Cardiac muscle cell (in vitro differentiated cells and primary cell): ENCODE measurements at places on chromosomes 7 and 10.

DNA sequence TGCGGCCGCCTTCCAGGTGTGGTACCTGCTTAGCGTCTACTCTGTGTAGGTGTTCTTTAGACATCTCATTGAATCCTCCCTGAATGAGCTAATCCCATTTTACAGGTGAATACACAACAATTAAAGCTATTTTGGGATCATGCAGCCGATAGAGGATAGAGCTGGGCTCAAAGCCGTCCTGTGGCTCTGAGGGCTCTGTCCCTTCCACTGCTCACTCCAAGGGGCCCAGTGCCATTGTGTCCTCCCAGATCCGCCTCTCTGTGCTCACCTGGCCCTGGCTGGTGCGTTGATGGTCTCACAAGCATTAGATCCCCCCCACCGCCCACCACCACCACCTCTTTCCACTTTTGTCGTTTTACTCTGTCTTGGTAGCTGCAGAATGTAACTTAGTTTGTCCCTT lies 13.1 kb downstream of the NPTX2 start:
- DNase-seq = no peak

DNA sequence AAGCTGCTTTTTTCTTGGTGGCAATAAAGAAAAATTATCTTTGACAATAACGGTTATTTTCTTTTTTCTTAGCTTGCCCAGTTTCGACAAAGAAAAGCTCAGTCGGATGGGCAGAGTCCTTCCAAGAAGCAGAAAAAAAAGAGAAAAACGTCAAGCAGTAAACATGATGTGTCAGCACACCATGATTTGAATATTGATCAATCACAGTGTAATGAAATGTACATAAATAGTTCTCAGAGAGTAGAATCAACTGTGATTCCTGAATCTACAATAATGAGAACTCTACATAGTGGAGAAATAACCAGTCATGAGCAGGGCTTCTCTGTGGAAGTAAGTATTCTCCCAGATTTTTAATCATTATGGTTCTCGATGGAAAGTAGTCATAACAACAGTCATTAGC lies 33.0 kb downstream of the AKAP9 start:
- DNase-seq = no peak

DNA sequence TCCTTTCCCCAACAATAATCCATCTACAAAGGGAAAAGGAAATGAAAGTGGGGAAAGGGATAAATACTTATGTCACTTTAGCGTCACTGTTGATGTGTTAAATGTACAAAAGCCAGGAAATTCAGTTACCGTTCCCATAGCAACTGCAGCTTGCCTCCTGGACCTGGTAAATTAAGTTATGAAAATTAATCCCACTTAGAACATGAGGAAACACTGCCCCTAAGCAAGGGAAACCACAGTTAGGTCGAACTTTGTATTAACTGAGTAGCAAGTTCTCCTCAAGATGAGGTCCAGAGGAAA lies 338.2 kb upstream of the AOAH start:
- no peak for DNase-seq

- peak; percentile 5 for DNase-seq
Measured at GRCh38 chr10:27319752-27320431, 79.3 kb upstream of the ACBD5 start.

- DNase-seq = no peak
Measured at GRCh38 chr7:9102846-9103245, 669.4 kb downstream of the NXPH1 start.

- DNase-seq = no peak
Measured at GRCh38 chr10:14403881-14404623, 73.3 kb upstream of the FRMD4A start.

DNA sequence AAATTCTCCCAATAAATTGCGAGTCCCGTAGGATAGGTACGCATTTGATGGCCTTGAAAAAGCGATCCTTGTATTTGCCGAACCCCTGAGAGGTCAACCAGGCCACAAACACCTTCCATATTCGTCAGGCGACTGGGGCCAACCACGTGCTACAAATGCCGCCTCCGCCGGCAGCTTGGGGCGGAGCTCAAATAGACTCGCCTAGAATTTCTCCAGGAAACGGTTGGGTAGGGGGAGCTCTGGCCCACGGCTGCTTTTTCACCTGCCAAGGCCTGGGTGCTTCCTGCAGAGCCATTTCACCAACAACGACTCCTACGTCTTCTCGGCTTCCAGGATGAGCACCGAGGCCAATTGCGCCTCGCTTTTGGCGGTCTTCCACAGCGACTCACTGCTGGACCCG lies 53.4 kb upstream of the KIF5B start:
- DNase-seq = no peak

DNA sequence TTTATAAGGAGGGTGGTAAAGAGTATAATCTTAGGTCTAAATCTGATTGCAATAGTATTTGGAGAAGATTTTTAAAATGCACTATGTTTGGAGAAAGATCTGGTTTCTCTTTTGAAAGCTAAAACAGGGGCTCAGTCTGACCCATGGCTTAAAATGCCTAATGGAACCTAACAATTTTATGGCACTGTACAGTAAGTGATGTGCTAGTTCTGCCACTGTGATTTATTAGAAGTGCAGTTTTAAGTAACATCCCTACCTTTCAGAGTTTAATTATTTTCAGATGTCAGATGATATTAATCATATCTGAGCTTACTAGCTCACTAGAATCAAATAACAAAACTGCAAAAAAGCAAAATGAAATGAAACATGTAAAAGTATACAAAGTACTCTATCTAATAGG lies 514.7 kb upstream of the KCND2 start:
- no peak for DNase-seq

DNA sequence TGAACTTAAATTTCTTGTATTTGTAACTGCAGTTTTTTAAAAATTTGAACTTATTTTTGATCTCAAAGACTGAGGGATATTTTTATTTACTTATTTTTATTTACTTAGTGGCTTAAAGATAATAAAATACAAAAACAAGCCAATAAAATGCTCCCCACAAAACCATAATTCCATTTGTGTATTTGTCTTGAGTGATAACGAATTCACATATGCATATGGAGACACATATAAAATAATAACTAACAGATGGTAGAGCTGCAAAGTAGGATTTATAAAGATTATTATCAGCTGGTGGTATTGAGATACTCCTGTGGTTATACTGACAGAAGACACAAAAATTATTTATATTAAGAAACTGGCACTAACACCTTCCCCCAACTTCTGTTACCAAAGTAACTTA lies 90.2 kb upstream of the RPA3 start:
- no peak for DNase-seq

DNA sequence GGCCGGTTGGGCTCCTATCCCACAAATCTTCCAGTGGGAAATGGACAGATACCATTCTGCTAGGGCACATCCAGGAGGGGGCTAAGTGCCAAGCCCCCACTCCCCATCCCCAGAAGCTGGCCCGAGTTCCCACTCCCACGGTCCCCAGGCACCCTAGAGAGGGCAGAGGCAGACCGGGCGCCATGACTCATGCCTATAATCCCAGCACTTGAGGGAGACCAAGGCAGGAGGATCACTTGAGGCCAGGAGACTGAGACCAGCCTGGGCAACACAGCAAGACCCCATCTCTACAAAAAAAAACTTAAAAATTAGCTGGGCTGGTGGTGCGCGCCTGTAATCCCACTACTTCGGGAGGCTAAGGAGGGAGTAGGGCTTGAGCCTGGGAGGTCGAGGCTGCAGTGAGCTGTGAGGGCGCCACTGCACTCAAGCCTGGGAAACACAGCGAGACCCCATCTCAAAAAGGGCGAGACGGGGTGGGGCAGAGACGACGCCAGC lies 870 bp downstream of the GNA12 start:
- no peak for DNase-seq

DNA sequence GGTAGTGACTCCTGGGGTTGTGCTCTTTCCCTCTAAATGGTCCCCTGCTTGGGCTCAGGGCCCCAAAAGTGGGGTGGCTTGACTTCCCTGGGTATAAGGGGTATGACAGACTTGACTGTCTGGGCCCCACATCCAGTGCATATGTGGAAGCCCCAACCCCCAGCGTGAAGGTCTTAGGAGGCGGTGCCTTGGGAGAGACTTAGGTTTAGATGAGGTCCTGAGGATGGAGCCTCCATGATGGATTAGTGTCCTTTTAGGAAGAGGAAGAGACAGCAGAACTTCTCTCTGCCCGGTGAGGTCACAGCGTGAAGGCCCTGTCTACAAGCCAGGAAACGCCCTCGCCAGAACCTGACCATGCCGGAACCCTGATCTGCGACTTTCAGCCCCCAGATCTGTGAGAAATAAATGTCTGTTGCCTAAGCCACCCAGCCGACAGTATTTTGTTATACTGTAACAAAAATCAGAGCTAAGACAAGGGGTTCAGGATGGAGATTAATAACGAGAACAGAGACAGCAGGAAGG lies 23.8 kb downstream of the PODXL start:
- no peak for DNase-seq

DNA sequence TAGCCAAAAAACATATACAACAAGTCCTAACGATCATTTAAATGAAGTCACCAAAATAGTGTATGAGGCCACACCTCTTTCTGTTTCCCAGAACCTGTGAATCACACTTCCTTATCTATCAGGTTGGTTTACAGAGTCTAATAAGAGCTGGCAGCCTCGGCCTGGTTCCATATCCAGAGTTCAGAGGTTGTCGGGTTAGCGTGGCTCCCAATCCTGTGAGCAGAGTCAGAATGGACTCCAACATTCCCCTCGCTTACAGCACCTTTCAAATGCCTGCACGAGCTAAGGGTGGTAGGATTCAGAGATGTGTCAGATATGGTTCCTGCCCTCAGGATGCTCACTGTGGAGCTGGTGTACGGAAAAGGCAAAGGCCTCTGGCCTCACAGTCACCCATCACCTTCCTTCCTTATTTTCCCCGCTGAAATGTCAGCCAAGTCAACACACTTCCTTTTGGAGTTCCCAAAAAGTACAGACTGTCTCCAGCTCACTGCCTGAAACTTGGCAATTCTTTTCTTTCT lies 6.0 kb downstream of the IL15RA start:
- DNase-seq = no peak

- DNase-seq = no peak
Measured at GRCh38 chr10:124477614-124478363, 16.2 kb downstream of the LHPP start.

- DNase-seq = no peak
Measured at GRCh38 chr7:93958216-93958615, 36.7 kb downstream of the GNG11 start.

DNA sequence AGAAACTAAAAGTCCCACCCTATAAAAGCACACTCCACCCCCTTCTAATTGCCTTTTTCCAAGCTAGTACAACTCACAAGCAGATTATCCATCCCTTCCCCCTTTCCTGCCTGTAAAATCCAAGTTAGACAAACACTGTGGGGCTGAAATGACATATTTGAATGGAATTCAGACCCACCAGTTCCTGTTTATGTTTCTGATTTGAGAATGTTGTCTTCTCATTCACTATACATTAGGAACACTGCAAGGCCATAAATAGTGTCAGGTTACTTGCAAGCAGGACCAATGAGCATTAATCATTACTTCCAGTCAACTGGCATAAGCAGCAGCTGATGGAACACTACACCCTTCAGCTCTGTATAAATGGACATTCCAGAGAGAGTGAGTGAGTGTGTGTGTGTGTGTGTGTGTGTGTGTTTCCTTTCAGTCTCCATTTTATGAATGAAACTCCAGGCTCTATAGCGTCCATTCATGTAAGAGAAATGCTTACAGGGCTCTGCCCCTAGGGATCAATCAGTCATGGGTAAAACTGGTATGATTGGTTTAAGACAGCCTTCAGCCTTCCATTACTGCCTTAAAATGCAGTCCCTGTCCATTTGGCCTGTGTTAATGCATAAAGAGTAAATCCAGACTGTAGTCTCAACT lies 69.3 kb downstream of the ETV1 start:
- peak; percentile 87 for DNase-seq

- DNase-seq = no peak
Measured at GRCh38 chr10:114543456-114543855, 114.6 kb downstream of the ABLIM1 start.

- DNase-seq = no peak
Measured at GRCh38 chr10:9427209-9427608, 1372.7 kb downstream of the GATA3 start.

DNA sequence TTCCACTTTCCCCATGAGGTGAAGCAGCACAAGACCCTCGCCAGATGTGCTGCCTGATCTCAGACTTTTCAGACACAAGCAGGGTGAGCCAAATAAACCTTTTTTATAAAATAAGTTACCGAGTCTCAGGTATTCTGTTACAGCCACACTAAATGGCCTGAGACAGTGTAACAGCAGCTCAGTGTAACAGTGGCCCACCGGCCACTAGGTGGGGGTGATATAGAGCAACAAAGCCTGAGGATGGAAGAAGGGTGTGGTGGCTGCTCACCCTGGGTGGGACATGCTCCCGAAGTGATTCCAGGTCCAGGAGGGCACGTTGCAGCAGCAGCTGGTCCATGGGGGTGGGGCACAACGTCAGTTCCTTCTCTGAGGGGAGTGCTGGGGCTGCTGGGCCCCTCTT lies 44.6 kb downstream of the BMS1 start:
- DNase-seq = no peak

GRCh38 chr7:70259502-70259901 lies 661.2 kb downstream of the AUTS2 start:
- peak; percentile 10 for DNase-seq

- DNase-seq = no peak
Measured at GRCh38 chr10:131819241-131820072, 81.4 kb upstream of the PPP2R2D start.

GRCh38 chr7:115678086-115678982 lies 352.2 kb downstream of the TFEC start:
- peak; percentile 38 for DNase-seq

DNA sequence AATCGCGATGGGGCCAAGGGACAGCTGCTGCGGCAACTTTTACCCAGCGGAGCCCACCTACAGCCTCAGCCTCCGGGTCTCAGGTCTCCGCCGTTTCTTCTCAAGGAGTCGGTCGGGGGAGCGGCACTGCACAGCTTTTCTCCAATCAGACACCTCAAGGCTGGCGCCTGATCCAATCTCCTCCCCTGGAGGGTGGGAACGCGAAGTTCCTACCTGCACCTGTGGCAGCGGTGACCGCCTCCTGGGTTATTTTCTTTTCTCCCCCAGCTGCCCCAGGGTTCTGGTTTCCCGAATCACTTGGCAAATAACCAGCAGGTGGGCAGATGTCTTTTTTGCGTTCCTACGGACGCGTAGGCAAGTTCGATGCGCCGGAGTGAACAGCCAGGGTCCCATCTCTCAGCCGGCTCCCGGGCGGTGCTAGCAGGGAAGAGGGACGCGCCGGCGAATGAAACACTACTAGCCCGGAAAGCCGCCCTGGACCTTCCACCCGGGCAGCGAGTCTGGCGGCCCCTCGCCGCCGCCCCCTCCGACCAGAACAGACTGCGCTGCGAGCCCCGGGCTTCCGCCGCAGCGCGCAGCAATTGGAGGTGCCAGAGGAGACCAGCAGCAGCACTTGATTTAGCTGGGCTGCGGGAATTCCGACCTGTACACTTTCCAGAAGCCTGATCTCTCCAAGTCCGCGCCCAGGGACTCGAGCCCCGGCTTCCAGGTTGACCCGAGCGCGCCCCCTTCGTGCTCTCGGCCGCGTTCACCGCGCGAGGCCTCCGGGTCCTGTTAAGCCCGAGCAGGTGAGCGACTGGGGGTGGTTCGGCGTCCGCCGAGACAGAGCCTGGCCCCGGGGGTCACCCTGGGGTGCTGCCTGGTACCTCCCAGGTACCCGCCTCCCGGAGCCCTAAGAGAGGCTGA lies at the start of gene PRR15:
Gene PRR15, plus strand, starts transcription at position 246 of the 906 bp plus-strand sequence. CDS start 2,495 bp downstream, outside the sequence.
- DNase-seq = peak; percentile 40

- DNase-seq = no peak
Measured at GRCh38 chr7:74474271-74474865, 20.7 kb downstream of the GTF2IRD1 start.

- DNase-seq = no peak
Measured at GRCh38 chr10:99785646-99786045, 3.2 kb downstream of the ABCC2 start.

GRCh38 chr7:122628651-122629411 lies 70.1 kb downstream of the RNF133 start:
- no peak for DNase-seq

- peak; percentile 20 for DNase-seq
Measured at GRCh38 chr10:32379950-32380551, 33.1 kb upstream of the EPC1 start.
